ENCODE measurements at places on chromosomes 13 and 19. TPM values are rescaled to one million over a fixed set of nuclear protein-coding genes. Genes with fewer than 3 reads are reported as not detected.

Gene C19orf53
- 435 TPM for total RNA-seq

Gene NKPD1
- total RNA-seq: not detected

DNA sequence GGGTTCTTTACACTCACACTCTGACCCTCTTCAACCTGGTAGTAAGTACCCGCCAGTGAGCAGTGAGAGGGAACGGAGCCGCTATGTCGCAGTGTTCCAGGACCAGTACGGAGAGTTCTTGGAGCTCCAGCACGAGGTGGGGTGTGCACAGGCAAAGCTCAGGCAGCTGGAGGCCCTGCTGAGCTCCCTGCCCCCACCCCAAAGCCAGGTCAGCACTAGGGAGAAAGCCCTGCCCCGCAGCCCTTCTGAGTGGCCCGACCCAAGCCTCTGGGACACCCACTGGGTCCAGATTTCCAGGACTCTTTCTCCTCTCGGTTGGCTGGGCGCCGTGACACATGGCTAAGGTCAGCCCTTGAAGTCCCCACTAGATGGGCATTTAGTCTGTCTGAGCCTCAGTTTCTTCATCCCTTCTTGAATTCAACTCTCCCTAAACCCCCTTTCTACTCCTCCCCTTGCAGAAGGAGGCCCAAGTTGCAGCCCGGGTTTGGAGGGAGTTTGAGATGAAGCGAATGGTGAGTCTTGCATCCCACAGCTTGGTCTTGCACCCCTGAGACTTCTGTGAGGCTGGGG, 1.9 kb downstream of the OCEL1 start:
- no peak for DNase-seq

DNA sequence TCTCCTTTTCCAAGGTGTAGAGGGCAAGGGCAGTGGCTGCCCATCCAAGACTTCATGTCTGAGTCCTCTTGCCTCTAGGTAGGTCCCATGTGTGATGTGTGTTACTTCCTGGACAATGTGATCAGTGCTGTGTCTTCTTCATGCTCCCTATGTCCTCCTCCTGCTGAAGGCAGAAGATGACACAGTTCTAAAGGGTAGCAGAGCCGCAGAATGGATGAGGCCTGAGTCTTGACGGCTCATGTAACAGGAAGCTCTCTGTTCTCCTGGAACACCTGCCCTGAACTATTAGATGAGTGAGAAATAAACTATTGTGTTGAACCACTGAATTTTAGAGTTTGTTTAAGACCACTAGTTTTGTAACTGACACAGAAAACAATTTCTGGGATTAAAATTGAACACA, 165.9 kb downstream of the NDFIP2 start:
- DNase-seq: no peak

- no peak for DNase-seq
Observed at GRCh38 chr13:44354331-44354730, 19.3 kb upstream of the SERP2 start.

- peak; percentile 78 for DNase-seq
Observed at GRCh38 chr19:12665281-12665573, 1.3 kb downstream of the MAN2B1 start.

- no peak for DNase-seq
Observed at GRCh38 chr13:31631746-31632145, 107.6 kb upstream of the RXFP2 start.

GRCh38 chr13:76853481-76853880, 32.7 kb downstream of the KCTD12 start:
- DNase-seq: no peak

DNA sequence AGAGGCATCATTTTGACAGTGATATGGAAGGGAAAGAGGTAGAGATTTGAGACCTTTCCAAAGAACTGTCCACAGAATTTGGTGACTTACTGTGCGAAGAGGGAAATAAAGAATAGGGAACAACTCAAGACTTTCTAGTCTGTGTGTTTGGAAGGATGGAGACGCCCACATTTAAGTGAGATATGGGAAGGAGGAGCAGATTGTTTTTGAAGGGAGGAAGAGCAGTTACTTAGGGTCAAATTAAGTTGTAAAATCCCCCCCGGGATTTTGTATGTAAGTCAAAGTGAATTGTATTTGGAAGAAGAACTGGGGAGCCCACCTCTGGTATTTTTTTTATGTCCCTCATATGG, 1.2 kb downstream of the USPL1 start:
- no peak for DNase-seq

DNA sequence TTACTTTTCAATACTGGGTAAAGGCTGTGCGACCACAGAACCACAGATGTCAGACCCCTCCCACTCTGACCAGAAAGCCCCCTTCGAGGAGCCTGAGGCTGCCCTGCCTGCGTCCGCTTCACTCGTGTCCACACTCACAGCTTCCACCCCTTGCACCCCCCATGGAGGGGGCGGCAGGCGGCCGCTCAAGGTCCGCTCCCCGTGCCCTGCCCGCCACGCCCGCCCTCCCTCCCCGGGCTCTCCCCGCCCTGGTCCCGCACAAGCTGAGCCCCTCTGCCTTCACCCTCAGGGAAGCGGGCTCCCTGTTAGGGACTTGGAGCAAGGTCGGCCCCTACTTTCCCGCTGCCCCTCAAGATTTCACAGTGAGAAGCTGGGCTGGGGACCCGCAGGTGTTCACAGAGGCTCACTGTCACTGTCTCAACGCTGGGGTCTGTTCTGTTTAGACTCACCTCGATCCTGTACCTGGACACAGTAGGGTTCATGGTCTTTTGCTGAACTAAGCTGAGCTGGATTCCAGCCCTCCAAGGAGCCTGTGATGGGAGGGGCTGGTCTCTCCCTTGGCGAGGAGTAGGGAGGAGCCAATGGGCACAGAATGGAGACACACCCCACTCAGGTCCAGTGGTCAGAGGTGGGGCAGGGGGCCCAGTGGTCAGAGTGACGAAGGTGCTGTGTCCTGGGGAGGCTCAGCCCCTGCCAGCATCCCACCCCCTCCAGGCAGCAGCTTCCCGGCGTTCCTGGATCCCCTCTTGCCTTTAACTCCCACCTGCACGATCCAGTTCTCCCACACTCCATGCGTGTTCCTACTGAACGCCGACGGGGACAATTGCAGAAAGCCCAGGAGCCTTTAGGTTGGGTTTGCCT, 69.5 kb downstream of the SPACA7 start:
- no peak for DNase-seq
